ENCODE measurements at places on chromosomes 1 and 21. TPM values are rescaled to one million over a fixed set of nuclear protein-coding genes. Genes with fewer than 3 reads are reported as not detected.

- no peak overlapping the region for H3K27ac ChIP-seq
- no peaks in the 10 kb centered on the region for H3K36me3 ChIP-seq
- H3K4me1 ChIP-seq: no peaks in the 10 kb centered on the region
- peaks cover 5% of the 10 kb centered on the region for H3K27me3 ChIP-seq
- peak; percentile 40 for DNase-seq
Measured at GRCh38 chr1:209190591-209191261, 392.8 kb upstream of the CAMK1G start.

GRCh38 chr1:12142141-12142823, 24.5 kb upstream of the TNFRSF1B start:
- no peak overlapping the region for H3K4me3 ChIP-seq
- H3K4me1 ChIP-seq: peaks cover 40% of the 10 kb centered on the region
- no peak for DNase-seq
- H3K36me3 ChIP-seq: peaks cover 11% of the 10 kb centered on the region

The TNFSF18 gene
- not detected for total RNA-seq

GRCh38 chr1:53293123-53293522, 34.7 kb downstream of the LRP8 start:
- no peak overlapping the region for H3K4me3 ChIP-seq
- peak overlapping the region; percentile 33 for H3K27ac ChIP-seq
- peaks cover 42% of the 10 kb centered on the region for H3K4me1 ChIP-seq
- DNase-seq: no peak
- H3K27me3 ChIP-seq: no peaks in the 10 kb centered on the region
- peaks cover 14% of the 10 kb centered on the region for H3K36me3 ChIP-seq

GRCh38 chr1:106846656-106847055, 209.8 kb upstream of the PRMT6 start:
- no peaks in the 10 kb centered on the region for H3K27me3 ChIP-seq
- H3K27ac ChIP-seq: no peak overlapping the region
- DNase-seq: no peak
- no peak overlapping the region for H3K4me3 ChIP-seq

DNA sequence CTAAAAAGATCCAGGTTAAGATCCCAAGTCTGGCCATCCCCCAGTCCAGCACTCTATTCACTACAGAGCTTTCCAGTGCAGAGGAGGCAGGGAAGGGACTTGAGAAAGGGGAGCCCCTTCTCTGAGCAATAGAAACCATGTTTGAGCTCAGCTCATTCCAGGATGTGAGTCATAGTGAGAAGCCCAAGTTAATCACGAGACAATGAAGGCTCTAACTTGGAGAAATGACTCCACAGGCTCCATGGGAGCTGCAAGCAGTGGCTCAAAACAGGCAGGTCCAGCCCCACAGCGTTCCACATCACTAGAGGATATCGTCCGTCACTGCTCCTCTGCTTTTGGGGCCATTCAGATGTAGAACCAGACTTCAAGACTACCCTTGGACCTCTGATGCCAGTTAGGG, 59.1 kb downstream of the CAMK2N1 start:
- H3K4me1 ChIP-seq: peaks cover 8% of the 10 kb centered on the region
- H3K27me3 ChIP-seq: peaks cover 18% of the 10 kb centered on the region
- H3K27ac ChIP-seq: no peak overlapping the region
- no peaks in the 10 kb centered on the region for H3K36me3 ChIP-seq
- no peak overlapping the region for H3K4me3 ChIP-seq

Measured in activated CD4-positive, alpha-beta memory T cell treated with anti-CD3 and anti-CD28 coated beads for 36 hours (primary cell).